ENCODE measurements at places on chromosomes 3 and 15. TPM values are rescaled to one million over a fixed set of nuclear protein-coding genes. Genes with fewer than 3 reads are reported as not detected.

Gene ACP3
- 13.6 TPM for total RNA-seq

Gene SCAANT1
- total RNA-seq, result not detected

Gene PHLDB2
- 22.4 TPM for total RNA-seq

Gene SERPINI2
- total RNA-seq, result 1.8 TPM

Gene PIGBOS1
- 3.1 TPM for total RNA-seq

Gene BFSP2
- total RNA-seq, result not detected

Gene TRAK1
- 65.2 TPM for total RNA-seq

Gene CADPS
- total RNA-seq, result 0.29 TPM

Gene CD96
- total RNA-seq, result 2.4 TPM

Gene TJP1
- 95.1 TPM for total RNA-seq

Gene NPAP1
- total RNA-seq, result not detected

Gene TGM5
- not detected for total RNA-seq

Gene POLQ
- 0.33 TPM for total RNA-seq

Gene COPB2
- total RNA-seq, result 99.7 TPM

Gene FBXL2
- 9.9 TPM for total RNA-seq

Gene UROC1
- total RNA-seq, result not detected

Gene TMEM40
- 5.3 TPM for total RNA-seq

Gene UQCRC1
- total RNA-seq, result 152 TPM

Gene ALDH1A3
- 30.5 TPM for total RNA-seq

Gene GHSR
- not detected for total RNA-seq

Gene ACTC1
- not detected for total RNA-seq

Gene EPHB3
- total RNA-seq, result 6.4 TPM

Gene HGD
- 11.1 TPM for total RNA-seq

Gene RAP2B
- 21.7 TPM for total RNA-seq

Gene LTF
- 85.9 TPM for total RNA-seq

Gene ILDR1
- total RNA-seq, result 7.8 TPM

Gene PSMD6
- 57.1 TPM for total RNA-seq

Gene SGO1
- total RNA-seq, result not detected

Gene C15orf39
- total RNA-seq, result 42.1 TPM

Gene POPDC2
- 2.4 TPM for total RNA-seq

Gene EIF4E3
- total RNA-seq, result 24.7 TPM

Gene ARHGEF26
- 109 TPM for total RNA-seq

All from upper lobe of left lung (tissue), 6 donors.